Activated naive CD4-positive, alpha-beta T cell treated with Interleukin-2 at 50 U/mL for 16 hours (primary cell): ENCODE measurements at places on chromosomes 5 and 9.
A peak's percentile ranks its signal among the peaks of the same experiment; 100 is the strongest.

GRCh38 chr5:178416206-178416882 lies 173.8 kb downstream of the COL23A1 start:
- DNase-seq, result no peak

DNA sequence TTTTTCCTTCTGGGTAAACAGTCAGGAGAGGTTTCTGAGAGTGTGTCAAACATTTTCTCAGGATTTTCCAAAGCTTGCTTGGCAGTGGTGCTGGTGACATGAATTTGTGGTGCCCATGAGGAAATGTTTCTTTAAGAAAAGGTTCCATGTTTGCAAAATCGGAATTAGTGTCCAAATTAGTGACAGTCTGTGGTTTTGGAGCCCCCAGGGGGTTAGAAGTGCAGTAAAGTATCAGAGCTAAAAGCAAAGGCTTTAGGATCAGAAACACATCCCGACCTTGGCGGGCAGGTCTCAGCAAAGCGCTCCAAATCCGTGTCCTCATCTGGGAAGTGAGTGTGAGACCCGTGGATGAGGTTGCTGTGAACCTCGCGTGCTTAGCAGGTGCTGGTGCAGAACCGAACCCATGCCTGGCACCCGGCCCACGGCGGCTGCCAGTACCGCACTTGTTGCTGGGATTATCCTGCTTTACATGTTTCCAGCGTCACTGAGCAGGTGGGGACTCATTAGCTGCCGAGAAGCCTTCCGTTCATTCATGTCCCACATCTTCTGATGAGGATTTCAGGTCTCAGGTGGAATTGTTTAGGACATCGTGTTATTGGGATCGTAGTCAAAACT lies 70.8 kb upstream of the COL5A1 start:
- no peak for DNase-seq

GRCh38 chr9:88983865-88984542 lies 7.3 kb upstream of the S1PR3 start:
- DNase-seq, result no peak

- no peak for DNase-seq
Measured at GRCh38 chr5:122902263-122902662, 56.9 kb downstream of the SNX24 start.

- DNase-seq, result no peak
Measured at GRCh38 chr9:127520941-127521918, 69.9 kb downstream of the LRSAM1 start.

GRCh38 chr9:133264235-133264764 lies 10.7 kb downstream of the ABO start:
- DNase-seq, result no peak

DNA sequence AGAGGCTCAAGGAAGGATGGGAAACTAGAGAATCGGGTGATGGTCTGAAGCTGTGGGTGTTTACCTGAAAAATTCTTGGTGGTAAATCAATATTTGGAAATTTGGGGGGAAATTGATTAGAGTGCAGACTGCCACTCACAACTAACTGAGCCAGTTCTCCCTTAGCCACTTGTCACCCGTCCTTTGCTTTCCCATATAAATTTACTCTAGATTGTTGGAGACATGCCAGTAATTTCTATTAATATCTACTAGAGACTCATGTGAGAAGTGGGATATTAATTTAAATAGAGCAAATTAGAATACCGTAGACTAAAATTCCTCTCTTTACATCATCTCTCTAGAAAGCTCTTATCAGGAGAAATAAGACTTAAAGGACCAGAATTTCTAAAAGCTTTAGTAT lies 471.3 kb upstream of the DAB2 start:
- no peak for DNase-seq

- no peak for DNase-seq
Measured at GRCh38 chr5:155866971-155867370, 460.0 kb upstream of the SGCD start.

DNA sequence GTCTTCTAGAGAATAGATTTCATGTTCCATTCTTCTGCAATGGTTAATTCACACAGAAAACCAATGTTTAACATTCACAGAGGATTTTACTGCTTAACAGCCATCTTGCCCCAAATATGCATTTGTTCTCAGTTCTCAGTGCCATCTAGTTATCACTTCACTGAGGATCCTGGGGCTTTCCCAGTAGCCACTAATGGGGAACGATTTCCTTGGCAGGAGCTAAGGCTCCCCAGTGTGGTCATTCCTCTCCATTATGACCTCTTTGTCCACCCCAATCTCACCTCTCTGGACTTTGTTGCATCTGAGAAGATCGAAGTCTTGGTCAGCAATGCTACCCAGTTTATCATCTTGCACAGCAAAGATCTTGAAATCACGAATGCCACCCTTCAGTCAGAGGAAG lies 3.4 kb downstream of the ERAP2 start:
- DNase-seq, result no peak

DNA sequence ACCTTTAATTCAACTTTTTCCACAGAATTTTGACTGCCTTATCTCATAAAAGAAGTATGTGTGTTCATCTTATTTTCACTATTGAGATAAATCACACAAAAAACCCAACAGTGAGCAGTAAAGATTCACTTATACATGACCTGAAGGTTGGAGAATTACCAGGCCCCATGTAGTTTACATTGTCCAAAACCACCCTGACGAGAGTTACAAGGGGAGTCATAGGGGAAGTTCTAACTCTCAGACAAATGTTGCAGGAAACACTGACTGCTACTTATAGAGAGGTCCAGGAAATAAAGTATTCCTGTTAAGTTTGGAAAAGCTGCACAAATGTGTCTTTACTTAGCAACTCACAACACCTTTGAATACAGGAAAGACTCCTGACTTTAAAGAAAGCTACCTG lies 14.1 kb downstream of the SPATA9 start:
- DNase-seq, result no peak

DNA sequence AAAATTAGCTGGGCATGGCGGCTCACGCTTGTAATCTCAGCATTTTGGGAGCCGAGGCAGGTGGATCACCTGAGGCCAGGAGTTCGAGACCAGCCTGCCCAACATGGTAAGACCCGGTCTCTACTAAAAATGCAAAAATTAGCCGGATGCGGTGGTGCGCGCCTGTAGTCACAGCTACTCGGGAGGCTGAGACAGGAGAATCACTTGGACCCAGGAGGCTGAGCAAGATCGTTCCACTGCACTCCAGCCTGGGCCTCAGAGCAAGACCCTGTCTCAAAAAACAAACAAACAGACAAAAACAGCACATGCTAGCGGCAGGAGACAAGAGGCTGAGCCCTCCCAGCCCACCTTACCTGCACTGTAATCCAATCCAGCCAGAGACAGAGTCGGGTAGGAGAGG lies 1.1 kb upstream of the DOLPP1 start:
- DNase-seq, result no peak

GRCh38 chr5:131068893-131069643 lies 96.0 kb downstream of the HINT1 start:
- DNase-seq, result peak; percentile 44

DNA sequence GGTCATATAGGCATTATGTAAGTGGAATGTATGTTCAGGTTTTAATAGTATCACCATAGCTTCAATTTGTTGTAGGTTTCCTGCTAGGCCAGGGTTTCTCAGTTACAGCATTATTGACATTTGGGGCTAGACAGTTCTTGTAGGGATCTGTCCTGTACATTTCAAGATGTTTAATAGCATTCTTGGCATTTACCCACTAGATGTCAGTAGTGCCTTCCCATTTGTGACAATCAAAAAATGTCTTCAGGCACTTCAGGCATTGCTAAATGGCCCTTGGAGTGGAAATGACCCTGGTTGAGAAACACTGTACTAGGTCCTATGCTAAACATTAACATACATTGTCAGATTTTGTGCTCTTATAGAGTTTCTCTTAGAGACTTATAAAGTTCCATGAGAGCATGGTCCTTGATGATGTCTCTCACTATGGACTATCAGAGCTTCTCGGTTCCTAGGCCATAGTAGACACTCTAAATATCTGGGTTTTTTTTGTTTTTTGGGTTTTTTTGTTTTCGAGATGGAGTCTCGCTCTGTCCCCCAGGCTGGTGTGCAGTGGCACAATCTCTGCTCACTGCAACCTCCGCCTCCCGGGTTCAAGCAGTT lies 1.4 kb downstream of the KIF20A start:
- no peak for DNase-seq

- no peak for DNase-seq
Measured at GRCh38 chr9:95459851-95460517, 56.8 kb downstream of the PTCH1 start.

GRCh38 chr5:110063640-110064602 lies 374.2 kb downstream of the MAN2A1 start:
- DNase-seq, result no peak

- DNase-seq, result no peak
Measured at GRCh38 chr5:16492398-16493140, 27.0 kb upstream of the ZNF622 start.

- DNase-seq, result no peak
Measured at GRCh38 chr5:4419281-4419680, 720.8 kb upstream of the ADAMTS16 start.

DNA sequence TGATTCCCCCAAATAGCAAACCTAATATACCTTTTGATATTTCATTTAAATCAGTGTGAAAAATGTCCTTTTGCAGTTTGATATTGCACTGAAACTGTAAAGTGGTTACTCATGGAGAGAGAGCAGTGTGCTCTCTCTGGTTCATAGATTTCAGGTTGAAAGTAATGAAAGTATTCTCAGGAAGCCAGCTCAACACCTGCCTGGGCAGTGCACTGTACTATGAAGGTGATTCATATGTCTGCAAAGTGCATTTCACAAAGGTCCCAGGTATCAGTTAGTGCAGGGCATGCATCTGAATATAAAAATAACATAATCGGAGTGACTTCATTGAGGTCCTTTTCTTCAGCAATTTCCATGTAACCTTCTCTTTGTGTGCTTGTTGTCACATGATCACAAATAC lies 274.3 kb downstream of the CDH18 start:
- no peak for DNase-seq

GRCh38 chr5:35856765-35857351 lies at the start of gene IL7R:
IL7R (plus strand) TSS chr5:35856891; CDS start chr5:35856978, 87 bp downstream.
- no peak for DNase-seq

DNA sequence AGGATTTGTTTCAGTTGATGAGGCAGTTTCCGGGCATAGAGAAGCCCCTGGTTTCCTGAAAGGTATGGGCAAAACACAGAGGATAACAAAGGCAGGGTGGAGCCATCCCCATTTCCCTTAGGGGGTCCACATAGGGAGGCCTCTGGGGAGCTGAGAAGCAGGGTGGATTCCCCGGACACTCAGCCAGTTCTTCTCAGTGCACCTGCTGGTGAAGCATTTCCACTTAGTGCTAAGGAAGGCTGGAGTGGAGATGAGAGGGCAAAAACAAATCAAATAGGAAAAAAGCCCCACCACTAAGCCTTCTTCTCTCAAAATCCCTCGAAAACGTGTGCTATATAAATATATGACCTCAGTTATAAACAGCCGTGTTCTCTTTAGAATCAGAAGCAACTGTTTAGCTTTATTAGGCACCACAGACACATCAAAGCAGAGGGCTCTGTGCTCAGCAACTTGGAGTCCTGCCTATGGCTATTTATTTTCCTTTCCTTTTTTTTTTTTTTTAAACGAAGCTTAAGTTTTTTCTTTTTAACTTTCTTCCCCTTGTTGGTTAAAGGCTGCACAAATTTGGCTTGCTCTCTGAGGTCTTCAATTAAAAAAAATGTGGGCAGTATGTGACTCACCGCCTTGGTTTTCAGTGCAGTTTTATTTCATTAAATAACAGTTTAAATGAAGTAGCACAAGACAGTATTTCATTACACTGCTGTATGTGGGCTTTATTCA lies 67.7 kb downstream of the PRDM6 start:
- no peak for DNase-seq

DNA sequence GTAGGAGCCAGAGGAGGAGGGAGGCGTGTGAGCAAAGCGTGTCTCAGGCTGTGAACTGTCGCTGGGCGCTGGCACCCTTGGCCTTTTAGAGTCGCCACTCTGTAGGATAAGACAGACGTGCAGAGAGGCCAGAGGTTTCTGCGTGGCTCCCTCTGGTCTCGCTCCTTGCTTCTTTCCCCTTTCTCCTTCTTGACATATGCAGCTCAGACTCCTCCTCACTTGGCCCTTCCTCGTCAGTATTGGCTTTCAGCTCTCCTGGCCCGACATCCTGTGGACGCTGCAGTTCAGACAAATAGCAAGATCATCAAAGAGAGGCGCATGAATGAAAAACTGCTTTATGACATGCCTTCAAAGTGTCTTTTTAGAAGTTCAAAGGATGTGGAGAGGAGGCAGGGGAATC lies 116.8 kb upstream of the SPRY4 start:
- DNase-seq, result no peak

DNA sequence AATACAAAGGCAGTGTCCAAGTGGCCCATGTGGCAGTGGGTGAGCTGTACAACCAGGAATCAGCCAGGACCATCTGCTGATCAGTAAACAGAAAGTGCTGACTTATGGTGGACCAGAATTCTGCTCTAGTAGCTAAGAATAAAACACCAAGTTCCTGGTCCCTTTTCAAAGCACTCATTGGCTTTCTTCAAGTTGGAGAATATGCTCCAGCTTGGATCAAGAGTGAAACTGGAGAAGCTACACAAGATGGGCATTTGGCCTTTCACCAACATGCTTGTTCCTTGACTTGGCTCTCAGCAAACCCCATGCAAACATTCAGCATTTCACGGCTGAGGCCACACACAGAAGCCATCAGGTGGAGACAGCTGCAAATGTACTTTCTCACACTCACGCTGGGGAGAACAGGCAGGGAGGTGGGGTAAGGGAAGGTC lies 32.1 kb downstream of the MARCHF3 start:
- DNase-seq, result no peak

- no peak for DNase-seq
Measured at GRCh38 chr9:137041124-137041523, 4.9 kb downstream of the NPDC1 start.

- peak; percentile 6 for DNase-seq
Measured at GRCh38 chr5:80864706-80865435, 95.3 kb upstream of the RASGRF2 start.

DNA sequence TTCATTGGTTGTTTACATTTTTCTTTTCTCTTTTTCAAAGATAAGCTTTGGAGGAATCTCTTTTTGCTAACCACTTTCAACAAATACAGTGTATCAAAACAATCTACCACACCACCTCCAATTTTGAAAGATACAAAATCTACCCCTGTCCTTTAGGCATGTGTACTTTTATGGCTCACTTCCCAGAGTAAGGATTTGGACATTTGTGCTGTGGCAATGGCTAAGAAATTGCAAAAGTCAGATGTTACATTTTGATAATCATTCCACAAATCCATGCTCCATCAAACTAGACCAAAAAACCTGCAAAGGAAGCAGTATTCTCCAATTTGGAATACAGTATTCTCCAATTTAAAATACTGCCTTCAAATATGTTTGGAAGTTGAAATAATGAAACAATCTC lies 204.9 kb downstream of the MCTP1 start:
- no peak for DNase-seq
